ENCODE measurements at places on chromosomes 11 and 22.

DNA sequence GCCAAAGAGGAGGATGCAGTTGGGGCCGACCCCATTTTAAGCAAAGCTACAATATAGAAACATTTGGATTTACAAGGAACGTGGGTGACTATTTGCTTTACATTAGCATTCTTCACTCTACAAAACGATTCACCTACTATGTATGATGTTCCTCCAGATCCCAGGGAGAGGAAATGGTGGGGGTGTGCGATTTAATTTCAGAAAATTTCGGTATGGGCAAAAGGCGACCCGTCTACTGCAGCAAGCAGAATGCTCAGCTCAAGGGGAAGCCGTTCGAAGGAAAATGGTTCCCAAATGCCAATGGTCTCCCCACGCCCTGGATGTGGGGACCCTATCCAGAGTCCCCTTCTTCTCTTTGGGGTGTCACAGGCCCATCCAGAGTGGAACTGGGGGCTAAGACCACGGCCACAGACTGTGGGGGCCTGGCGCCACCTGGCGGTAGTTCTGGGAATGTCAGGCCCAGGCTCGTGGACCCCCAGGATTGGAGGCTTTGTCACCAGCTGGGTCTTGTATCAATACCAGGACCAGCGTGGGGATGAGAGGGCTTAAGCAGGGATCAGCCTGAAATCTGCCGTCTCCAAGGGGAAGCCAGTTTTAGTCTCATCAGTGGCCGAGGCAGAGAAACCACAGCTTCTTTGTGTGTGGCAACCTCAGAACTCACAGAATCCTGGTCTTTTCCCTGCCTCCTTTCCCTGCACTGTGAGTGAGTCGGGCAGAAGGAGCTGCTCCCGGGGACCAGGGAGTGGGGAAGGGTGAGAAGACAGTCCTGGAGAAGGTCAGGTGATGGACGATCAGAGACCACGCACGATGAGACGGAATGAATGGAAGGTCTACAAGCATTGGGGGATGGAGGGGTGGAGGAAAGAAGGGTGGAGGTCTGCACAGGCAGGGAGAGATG, 8.4 kb downstream of the LRRC10B start:
- peak; percentile 81 for DNase-seq

DNA sequence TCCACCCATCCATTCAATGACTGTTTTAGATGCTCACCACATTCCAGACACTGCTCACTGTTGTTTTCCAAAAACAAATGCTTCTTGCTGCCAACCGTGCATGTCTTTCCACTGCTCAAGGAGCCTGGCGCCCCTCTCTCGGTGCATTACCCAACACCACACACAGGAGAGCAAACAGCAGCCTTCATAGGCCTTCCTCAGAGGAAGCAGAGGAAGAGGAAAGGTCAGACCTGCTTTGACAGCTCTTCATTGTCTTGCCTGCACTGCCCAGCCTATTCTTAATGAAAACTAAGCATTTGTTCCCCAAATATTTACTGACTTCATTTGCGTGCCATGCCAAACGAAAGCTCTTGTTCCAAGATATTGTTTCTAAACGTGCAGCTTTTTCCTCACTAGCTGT, 1129.2 kb downstream of the TBC1D22A start:
- DNase-seq, result no peak

- DNase-seq, result no peak
These were observed 123.0 kb downstream of the SGSM3 start for GRCh38 chr22:40493441-40493840.

DNA sequence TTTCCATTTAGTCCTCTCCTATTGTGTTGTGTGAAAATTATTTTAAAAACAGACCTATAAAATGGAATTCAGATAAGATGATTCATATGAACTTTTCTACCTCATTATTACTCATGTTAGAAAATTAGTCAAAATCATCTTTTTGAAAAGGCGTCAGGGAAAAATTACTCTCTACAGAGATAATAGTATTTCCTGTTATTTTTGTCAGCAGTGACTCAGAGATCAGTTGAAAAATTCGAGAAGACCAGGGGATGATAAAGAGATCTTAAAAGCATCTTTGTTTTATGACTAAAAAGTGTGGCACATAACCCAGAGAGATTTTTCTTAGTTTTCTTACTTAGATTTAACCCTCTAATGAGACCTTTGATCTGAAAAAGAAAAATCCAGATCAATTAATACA, 157.9 kb upstream of the CARD18 start:
- DNase-seq, result no peak

DNA sequence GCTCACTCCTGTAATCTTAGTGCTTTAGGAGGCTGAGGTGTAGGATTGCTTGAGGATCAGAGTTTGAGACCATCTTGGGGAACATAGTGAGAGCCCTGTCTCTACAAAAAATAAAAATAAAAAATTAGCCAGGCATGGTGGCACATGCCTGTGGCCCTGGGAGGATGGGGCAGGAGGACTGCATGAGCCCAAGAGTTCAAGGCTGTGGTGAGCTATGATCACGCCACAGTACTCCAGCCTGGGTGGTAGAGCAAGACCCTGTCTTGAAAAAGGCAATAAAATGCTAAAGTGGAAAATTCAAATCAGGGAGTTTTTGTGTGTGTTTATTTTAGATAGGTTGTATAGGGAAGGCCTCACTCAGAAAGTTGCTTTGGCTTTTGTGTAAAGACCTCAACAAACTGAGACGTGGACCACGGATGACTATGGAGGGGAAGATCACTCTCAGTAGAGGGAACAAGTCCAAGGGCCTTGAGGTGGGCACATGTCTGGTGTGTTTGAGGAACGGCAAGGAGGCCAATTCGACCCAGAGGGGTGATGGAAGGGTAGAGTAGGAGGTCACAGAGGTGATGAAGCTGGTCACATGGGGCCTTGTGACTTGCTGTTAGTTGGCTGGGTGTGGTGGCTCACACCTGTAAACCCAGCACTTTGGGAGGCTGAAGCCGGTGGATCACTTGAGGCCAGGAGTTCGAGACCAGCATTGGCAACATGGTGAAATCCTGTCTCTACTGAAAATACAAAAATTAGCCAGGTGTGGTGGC, 35.7 kb downstream of the WEE1 start:
- DNase-seq, result no peak

- no peak for DNase-seq
These were observed 1330.2 kb downstream of the LRRC4C start for GRCh38 chr11:40129266-40129665.

GRCh38 chr11:73296501-73297230, 11.4 kb upstream of the ARHGEF17 start:
- no peak for DNase-seq

DNA sequence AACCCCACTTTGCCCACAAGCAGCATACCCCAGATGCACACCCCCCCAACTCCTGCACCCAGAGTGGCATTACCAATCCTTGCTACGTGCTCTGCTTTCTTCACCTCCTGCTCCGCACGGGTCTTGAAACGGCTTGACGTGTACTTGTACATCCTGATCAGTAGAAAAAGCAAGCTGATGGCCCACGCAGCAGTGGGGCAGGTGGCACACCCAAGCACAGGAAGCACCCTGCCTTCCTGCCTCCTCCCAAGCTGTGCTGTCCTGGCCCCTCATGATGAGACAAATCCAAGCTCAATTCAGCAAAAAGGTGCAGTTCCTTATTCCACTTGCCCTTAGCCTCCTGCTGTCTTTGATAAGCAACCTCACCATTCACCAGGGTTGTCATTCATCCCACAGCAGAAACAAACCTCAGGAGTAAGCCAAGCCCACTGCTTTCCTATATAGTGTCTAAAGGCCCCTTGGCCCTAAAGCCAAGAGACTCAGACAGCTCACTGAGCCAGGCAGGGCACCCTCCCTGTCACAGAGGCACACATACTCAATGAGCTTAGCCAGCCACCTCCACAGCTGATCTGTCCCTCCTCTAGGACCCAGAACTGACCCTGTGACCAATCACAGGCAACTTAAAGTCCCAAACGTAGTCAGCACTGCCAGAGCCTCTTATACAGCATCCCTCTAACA, 27.8 kb downstream of the MORC2 start:
- no peak for DNase-seq

DNA sequence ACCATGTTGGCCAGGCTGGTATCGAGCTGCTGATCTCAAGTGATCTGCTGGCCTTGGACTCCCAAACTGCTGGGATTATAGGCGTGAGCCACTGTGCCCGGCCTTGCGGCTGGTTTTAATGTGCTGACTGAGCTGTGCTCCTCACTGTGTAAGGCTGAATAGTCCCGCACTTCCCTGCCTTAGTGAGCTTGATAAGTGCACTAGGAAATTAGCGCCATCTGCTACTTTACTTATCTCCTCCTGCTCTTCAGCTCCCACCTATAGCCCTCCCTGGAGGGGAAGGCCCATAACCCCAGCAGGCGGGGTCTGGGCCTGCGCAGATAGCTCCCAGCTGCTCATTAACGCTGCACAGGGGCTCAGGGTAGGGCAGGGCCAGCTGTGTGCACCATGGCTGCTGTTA, 49.4 kb downstream of the CLMP start:
- no peak for DNase-seq

DNA sequence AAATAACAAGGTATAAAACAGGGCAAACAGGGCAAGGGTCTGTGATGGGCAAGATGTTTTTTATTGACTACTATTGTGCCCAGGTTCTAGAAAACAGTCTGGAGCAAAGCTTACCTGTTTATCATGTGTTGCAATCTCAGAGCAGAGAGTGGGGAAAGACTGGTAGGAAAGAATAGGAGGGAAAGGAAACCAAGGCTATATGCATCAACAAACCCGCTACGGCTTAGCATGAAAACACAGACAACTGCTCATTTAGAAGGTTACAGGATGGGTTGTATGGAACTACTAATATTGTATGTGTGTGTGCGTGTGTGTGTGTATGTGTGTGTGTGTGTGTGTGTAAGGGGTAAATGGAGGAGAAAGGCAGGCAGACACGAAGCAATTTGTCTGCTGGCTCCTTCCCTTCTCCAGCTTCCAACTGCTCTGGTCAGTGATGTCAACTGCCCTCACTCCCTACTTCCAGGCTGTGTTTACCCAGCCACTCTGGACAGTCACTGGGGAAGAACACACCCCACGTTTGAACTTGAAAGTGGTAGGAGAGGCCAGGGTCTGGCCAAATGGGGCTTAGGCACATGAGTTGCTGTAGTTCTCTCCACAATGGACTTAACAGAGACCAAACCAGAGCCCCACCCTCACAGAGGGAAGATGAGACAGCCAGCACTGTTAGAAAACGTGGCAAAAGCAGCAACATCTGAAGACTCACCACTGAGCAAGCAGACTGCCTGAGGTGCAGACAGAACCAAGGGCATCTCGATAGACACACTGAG, 47.0 kb downstream of the GAB2 start:
- no peak for DNase-seq

GRCh38 chr11:61911128-61911700, 6.2 kb downstream of the RAB3IL1 start:
- DNase-seq, result no peak

Data from left forelimb (tissue), 1 donor.